ENCODE measurements at places on chromosomes 3 and 15.

GRCh38 chr3:193772422-193772763 is 179.4 kb downstream of the OPA1 start:
- DNase-seq = no peak

DNA sequence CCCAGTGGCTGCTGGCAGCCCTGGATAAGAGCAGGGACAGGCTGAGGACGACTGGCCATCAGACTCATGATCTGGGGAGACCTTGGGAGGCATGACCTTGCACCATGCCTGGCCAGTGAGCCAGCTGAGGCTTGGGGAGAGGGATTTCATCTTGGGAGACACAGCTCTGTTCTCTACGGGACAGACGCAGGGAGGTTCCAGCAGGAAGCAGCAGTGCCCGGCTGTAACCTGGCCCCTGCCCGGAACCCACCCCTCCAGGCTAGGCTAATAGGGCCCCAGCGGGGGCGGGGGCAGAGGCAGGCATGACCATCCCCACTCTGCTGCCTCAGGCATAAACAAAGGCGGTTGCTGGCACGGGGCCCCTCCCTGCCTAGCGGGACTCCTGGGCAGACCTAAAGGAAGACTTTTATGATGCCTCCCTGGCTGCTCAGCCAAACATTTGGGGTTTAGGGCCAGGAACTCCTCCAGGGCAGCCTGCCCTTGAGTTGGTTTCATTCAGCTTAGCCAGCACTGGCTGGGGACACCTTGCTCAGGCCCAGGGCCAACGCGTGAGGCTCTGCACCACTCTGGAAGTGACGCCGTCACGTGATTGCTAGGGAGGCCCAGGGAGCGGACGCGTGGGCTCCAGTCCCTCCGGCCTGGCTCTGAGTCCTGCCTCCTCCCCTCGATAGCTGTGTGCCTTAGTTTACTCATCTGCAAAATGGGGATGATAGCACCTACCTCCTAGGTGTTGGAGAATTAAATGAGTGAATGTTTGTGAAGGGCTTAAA is 27.6 kb downstream of the HDAC11 start:
- DNase-seq = no peak

- DNase-seq = no peak
Observed at GRCh38 chr3:101861212-101861788, 12.0 kb downstream of the NFKBIZ start.

- no peak for DNase-seq
Observed at GRCh38 chr3:13078163-13078905, 5.1 kb upstream of the IQSEC1 start.

- DNase-seq = no peak
Observed at GRCh38 chr3:131501949-131502348, 822 bp downstream of the MRPL3 start.
